ENCODE measurements at places on chromosomes 5 and 9.

- no peak for DNase-seq
Observed at GRCh38 chr5:151683986-151684588, 2.6 kb downstream of the SPARC start.

GRCh38 chr5:111730659-111731382 is 26.2 kb downstream of the NREP start:
- DNase-seq = no peak

DNA sequence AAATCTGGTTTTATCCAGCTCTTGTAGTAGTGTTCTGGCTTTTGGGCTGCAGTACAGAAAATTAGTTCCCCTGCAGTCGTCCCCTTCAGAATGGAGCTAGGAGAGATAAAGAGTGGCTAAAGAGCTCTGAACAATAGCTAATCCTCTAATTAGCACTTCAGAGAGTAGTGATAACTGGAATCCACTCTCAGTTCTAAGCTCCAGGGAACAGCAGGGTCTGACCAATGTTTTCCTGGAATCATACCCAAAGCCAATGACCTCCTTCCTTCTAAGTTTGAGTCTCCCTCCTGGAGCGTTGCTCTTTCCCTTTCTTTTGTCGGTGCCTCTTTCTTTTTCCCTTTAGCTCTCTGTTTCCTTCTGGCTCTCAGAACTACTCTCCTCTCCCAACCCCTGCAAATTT is 47.4 kb downstream of the MFAP3 start:
- DNase-seq = no peak

DNA sequence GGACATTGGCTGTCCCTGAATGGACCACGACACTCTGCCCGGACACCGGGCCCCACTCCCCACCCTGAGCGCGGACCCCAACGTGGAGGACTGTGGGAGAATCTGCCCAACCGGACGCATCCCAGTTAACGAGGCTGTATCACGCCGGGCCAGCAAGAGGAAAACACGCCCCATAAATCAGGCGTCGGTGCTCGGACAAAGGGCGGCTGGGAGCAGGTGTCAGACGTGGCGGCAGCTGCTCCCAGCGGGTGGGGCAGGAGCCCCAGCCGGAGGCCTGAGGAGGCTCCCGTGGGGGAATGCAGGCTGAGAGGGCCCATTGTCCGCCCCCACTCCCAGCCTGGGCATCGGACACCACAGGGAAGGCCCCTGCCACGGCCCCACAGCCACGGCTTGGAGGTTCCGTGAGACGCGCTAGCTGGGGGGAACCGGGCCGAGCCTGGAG is 19.2 kb downstream of the NOTCH1 start:
- DNase-seq = peak; percentile 81

DNA sequence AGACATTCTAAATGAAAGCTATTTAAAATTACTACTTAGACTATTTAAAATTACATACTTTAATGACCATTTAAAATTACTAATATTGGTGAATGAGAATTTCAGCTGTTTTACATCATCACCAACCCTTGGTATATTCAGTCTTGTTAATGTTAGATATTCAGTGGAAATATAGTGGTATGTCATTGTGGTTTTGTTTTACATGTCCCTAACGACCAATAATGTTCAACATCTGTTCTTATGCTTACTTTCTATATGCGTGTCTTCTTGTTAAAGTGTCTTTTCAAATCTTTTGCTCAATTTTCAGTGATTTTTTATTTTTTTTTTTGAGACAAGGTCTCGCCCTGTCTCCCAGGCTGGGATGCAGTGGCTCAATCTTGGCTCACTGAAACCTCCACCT is 279.3 kb upstream of the TARS1 start:
- DNase-seq = no peak

- no peak for DNase-seq
Observed at GRCh38 chr5:147750065-147750464, 32.5 kb downstream of the JAKMIP2 start.

DNA sequence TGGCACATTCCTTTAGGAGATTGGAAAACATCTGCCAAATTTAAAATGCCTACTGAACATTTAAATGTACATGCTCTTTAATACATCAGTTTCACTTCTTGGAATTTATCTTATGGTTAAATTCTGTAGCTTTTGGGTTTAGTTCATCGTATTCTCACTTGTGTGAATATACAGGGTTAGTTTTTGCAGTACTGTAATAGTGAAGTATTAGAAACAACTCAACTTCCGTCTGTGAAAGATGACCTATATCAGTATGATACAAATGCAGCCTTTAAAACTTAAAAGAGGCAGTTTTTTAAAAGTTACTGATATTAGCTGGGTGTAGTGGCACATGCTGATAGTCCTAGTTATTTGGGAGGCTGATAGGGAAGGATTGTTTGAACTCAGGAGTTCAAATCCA is 57.2 kb downstream of the CDC42SE2 start:
- DNase-seq = no peak

DNA sequence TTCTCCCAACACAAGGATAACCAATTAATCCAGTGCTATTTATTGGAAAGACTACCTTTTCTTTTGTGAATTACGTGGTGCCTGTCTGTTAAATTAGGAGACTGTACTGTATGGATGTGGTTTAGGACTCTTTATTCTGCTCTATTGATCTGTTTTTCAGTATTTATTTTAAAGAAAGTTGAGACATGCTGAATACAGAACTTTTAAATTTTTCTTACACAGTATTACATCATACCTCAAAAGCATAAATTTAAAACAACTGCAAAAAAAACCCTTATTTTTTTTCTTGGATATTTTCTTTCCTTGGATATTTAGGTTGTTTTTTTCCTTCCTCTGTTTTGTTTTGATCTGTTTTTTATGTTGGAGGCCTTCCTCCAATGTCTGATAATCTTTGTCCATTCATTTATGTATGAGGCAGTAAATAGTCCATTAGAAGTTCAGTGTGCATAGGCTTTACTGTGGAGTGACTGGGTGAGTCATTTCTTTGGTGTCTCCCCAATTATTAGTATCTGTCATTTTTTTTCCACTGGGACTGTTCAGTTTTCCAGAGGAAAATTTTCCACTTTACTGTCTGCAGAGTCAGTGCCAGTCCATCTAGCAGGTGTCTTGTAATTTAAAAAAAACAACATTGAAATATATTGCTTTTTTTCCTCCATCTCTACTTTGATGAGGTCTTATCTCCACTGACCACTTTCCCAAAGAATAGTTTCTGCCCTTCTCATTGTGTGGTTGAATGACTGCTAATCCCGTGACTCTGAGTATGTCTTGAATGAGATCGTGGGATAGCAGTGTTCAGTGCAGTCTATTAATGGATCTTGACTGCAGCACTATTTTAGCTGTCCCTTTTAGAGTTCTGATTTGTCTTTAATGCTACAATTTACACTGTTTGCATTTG is 15.2 kb downstream of the CYSTM1 start:
- DNase-seq = no peak

DNA sequence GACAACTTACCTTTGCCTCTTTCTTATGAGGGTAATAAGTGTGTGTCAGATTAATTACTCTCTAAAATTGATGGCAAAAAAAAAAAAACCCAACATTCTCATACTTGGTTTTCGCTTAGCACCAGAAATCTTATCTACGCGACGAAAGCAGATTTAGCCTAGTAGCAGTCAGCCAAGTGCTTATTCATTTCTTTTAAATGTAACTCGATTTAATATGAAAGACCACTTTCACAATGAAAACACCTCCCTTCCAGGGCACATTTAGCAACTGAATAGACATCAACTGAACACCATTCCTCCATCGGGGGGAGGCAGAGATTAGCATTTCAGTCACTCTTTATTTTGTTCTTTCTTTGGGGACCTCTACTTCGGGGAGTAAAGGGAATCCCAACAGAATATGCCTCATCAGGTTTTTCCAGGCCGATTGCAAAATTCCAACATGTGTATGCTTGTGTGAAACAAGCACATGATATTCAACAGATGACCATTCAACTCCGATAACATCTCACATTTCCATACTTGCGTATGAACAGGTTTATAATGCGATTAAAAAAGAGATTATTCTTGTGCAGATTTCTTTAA is 124.1 kb upstream of the RETREG1 start:
- no peak for DNase-seq

GRCh38 chr9:114499941-114500696 is 5.2 kb downstream of the WHRN start:
- DNase-seq = no peak

DNA sequence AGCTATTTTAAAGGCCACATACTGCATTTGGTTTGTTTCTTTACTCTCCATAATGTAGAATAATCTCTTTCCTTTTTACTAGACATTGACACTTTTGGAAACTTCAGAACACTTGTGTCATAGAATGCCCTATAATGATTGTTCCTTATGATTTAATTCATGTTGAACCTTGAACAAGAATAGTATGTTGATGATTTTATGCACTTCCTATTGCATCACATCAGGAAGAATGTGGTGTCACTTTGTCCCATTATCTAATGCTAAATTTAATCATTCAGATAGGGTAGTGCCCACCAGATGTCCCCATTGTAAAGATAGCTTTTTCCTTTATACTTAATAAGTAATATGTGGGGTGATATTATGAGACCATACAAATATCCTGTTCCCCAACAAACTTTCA is 19.4 kb upstream of the DEPDC1B start:
- no peak for DNase-seq

- no peak for DNase-seq
Observed at GRCh38 chr9:76159293-76159926, 234.8 kb downstream of the RFK start.

DNA sequence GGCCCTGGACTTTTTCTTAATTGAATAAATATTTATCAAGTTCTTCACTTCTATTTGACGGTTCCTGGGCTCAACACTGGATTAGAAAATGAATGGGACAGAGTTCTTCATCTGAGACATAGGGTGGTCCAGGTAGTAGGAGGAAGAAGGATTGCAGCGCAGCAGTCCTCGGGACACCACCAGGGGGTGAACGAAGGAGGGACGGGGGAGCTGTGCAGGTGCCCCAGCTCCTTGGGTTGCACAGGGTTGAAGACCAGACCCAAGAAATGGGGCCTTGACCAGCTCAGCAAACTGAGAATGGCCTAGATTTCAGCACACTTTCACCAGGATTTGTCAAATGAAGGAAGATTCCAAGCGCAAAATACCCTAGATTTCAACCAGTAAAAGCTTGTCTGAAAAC is 29.5 kb downstream of the ABL1 start:
- DNase-seq = no peak

DNA sequence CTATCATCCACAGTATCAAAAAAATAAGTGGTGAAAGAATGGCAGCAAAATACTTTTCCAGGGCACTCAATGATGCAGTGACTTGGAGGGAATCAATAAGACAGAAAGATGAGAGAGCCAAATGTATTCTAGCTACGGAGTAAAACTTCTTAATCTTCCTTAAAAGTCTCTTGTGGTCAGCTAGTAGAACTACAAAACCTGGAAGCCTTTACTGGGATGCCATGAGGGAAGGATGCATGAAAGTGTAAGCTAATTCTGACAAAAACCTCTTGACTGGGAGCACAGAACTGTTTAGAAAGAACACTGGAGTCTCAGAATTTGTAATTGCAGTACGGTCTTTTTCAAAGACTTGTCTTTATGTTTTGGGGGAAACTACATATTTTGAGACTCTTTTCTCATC is 432.8 kb upstream of the PTPRD start:
- DNase-seq = no peak

GRCh38 chr5:59007460-59008063 is 424.7 kb downstream of the RAB3C start:
- DNase-seq = no peak

DNA sequence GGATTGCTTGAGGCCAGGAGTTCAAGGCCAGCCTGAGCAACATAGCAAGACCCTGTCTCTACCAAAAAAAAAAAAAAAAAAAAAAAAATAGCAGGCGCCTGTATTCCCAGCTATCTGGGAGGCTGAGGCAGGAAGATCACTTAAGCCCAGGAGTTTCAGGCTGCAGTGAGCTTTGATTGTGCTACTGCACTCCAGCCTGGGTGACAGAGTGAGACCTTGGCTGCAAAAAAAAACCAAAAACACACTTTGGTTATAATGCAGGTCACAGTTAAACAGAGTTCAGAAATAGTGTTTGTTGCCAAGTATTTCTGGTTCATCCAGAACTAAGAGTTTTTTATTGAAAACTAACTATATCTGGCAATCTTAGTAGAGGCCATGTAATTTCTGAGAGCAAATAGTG is 24.1 kb upstream of the IL6ST start:
- no peak for DNase-seq

DNA sequence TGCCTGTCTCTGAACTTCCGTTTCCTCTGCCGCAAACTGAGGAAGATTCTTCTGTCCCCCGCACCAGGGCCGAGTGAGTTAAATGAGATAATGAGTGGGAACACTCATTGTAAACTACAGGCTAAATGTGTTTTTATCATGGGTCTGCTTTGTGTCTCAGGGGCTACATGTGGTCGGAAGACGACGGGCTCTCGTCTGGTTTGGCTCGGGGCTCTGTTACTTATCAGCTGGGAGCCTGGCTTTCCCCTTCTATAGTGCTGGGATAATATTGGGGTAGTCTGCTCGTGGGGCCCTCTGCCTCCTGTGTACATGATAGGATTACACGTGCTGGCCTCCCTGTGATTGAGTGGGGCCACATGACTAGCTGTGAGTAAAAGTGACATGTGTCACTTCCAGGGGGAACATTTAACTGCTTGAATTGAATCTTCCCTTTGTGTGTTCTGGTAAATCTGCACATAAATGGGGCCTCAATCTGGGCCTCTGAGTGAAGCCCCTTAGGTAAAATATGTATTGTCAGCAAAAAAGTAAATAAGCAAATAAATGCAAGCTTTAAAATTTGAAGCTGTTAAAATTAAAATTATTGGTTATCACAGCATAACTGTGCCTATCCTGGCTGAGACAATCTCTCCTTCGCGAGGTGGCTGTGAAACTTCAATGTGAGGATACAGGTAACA is 86.9 kb upstream of the SH3PXD2B start:
- DNase-seq = no peak

- no peak for DNase-seq
Observed at GRCh38 chr5:157778121-157778805, 34.8 kb downstream of the LSM11 start.

DNA sequence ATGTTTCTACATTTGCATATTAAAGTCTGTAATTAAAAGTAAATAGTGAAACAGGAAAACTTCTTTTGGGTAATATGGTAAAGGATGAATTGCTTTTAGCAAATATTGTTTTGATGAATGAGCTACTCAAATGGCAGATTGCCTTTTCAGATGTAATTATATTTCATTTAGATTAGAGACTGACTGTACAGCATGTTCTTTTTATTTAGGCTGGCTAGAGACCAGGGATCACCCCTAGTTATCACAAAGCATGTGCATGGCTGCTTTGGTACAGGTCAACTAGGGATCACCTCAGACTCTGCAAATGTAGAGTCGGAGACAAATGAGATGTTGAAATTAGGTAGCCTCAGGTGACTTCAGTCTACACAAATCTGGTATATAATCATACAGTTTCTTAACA is 214.9 kb upstream of the SEMA6A start:
- no peak for DNase-seq

DNA sequence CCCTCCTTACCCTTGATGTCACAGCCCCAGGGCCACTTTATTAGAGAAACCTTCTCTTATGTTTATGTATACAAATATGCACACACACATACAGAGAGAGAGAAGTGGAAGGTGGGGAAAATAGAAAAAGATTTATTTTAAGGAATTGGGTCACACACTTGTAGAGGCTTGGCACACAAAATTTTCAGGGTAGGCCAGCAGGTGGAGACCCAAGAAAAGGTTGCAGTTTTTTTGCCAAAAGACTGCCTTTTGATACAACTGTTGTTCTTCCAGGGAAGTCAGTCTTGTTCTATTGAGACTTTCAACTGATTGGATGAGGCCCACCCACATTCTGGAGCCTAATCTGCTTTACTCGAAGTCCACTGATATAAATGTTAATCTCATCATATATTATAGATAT is 131.1 kb upstream of the PPP1R2B start:
- no peak for DNase-seq

All from C1 segment of cervical spinal cord (tissue), 14 donors.